Fibroblast of lung (primary cell): ENCODE measurements at places on chromosomes 12 and 14.
A peak's percentile ranks its signal among the peaks of the same experiment; 100 is the strongest.

- no peak for DNase-seq
These were observed 44.8 kb downstream of the PLXNC1 start for GRCh38 chr12:94193168-94193567.

- DNase-seq: peak; percentile 0
These were observed 75.5 kb upstream of the DCD start for GRCh38 chr12:54723379-54724256.

DNA sequence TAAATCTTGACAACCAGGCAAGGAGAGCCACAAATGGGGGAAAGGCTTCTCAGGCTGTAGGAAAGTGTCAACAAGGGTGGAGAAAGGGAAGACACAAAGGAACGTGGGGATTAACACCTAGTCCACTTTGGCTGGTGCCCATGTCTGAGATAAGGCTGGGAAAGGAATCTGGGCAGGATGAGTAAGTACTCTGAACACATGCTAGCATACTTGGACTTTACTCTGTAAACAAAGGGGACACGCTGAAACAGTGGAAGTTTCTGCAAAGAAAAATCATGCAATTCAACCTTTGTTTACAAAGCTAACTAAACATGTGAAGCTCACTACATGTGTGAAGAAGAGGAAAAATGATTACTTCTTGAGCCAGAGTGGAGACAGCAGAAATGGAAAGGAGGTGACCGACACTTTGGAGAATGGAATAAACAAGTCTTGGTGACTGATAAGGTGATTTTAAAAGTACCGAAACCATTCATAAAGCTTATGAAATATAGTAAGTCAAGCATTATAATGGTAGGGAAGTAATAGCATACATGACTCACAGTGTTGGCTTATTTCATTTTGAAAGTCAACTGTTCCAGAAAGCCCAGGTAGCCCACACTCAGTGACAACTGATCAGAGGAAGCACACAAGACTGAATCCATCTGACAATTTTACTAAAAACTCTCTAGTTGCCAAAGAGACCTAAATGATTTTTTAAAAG, 13.2 kb downstream of the CPNE8 start:
- no peak for DNase-seq

DNA sequence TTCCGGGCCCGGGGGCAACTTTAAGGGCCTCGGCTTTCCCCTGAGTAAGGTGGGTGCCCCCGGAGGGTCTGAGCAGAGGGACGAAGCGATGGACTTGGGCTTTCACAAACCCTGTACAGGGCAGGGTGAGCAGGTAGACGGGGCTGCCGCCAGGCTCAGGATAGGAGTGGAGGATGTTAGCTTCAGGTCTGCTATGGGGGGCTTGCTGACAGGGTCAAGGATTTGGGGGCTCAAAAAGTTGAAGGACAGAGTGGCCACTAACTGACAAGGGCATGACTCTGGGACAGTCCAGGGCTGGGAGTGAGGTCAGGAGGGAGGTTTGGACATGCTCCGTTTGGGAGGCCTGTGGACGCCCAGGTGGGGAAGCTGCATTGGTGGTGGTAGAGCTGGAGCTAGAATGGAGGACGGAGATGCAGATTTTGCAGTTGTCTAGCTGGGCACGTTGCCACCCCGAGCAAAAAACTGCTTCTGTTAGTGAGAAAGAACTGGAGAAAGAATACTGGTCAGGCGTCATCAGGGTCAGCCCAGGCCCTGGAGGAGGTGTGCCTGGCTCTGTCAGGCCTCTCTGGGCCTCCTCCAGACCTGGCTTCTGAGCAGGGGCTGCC, 113.3 kb downstream of the ADGRD1 start:
- DNase-seq: no peak

DNA sequence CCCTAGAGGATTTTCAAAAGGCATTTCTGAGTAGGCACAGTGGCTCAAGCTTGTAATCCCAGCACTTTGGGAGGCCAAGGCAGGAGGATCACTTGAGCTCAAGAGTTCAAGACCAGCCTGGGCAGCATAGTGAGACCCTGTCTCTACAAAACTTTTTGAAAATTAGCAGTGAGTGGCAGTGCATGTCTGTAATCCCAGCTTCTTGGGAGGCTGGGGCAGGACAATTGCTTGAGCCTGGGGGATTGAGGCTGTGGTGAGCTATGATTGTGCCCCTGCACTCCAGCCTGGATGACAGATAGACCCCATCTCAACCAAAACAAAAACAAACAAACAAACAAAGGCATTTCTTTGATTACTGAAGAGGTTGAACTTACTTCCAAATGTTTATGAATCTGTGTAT, 201.4 kb downstream of the KIF26A start:
- DNase-seq: no peak

DNA sequence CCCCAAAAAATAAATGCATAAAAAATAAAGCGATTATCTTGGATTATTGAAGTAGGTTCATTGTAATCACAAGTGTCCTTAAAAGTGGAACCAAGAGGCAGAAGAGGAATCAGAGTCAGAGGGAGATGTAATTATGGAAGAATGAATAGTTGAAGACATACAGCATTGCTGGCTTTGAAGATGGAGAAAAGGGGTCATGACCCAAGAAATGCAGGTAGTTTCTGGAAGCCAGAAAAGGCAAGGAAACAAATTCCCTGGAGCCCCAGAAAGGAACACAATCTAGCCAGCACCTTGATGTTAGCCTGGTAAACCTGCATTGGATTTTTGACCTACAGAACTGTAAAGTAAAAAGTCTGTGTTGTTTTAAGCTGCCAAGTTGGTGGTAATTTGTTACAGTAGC, 57.5 kb upstream of the PTGR2 start:
- DNase-seq: no peak

- DNase-seq: peak; percentile 33
These were observed 48.0 kb upstream of the RIMBP2 start for GRCh38 chr12:130764073-130764472.

- no peak for DNase-seq
These were observed 16.6 kb downstream of the LRTM2 start for GRCh38 chr12:1836854-1837421.

GRCh38 chr12:53643232-53643979, 17.2 kb upstream of the ATF7 start:
- no peak for DNase-seq

- DNase-seq: no peak
These were observed 87.6 kb upstream of the HIF1A start for GRCh38 chr14:61607570-61608244.

- DNase-seq: no peak
These were observed 14.4 kb upstream of the CDK17 start for GRCh38 chr12:96414637-96415036.
